ENCODE measurements at places on chromosomes 5 and 9. TPM values are rescaled to one million over a fixed set of nuclear protein-coding genes. Genes with fewer than 3 reads are reported as not detected.

EIF4EBP3 gene
- 1.5 TPM for total RNA-seq

C9orf72 gene
- total RNA-seq, result 7.6 TPM

ABLIM3 gene
- total RNA-seq, result 23.1 TPM

SCGB3A2 gene
- total RNA-seq, result not detected

FGFR4 gene
- 20.1 TPM for total RNA-seq

F2R gene
- total RNA-seq, result 170 TPM

Data from smooth muscle cell of trachea (primary cell).